Heart left ventricle (tissue), 16 donors: ENCODE measurements at places on chromosomes 12 and 14. TPM values are rescaled to one million over a fixed set of nuclear protein-coding genes. Genes with fewer than 3 reads are reported as not detected.

The P2RX2 gene
- not detected for polyA plus RNA-seq

The HSP90B1 gene
- 1,036 TPM for polyA plus RNA-seq

GRCh38 chr14:92675421-92675820 lies 73.0 kb downstream of the LGMN start:
- DNase-seq: no peak

- no peak for DNase-seq
These were observed 174.1 kb upstream of the PDZRN4 start for GRCh38 chr12:41013881-41014642.

DNA sequence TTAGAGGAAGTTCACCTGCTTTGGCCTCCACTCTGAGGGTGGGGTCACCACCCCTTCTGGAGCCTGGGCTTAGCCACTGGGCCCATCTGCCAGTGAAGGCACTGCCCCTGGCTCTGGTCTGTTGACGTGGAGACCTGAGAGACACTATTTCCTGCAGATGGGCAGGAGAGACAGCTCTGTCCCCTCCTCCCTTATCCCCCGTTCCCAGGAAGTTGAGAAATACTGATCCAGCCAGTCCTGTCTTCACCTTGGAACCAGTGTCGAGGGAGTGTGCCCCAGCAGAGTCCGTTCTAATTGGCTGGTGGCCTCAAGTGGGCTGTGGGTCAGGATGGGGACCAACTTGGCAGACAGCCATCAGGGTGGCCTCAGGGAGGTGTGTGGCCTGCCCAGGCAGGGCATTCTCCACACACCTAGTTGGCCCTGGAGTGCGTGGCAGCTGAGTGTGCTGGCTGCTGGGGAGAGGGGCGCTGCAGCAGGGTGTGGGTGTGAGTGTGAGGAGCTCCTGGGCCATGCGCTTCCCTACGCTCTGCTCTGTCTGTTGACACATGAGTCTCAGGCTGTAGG lies 25.4 kb downstream of the CLSTN3 start:
- DNase-seq: no peak

DNA sequence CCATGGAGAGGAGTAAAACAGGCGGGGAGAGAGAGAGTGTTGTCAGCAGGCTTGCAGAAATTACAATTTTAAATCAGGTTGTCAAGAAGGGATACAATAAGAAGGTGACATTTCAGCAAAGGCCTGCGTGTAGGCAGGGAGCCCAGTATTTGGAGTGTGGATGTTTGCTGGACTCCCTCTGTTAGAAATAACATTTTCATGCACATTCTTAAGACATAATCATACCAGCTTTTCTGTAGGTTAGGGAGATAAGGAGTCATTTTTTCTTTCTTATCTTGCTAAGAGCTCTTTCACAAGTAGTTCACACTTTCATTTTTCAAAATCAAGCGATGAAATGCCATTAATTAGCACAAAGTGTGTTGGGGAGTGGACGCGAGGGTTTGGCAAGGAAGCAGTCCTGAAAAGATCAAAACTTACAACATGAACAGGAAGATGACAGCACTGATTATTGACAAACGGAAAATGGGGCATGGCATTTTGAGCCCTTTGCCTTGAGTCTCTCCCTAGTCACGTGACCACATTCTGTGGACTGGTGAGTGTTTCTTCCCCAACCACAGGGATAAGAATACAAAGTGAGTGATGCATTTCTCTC lies 160.2 kb downstream of the DAD1 start:
- DNase-seq: no peak
